ENCODE measurements at places on chromosomes 7 and 10. TPM values are rescaled to one million over a fixed set of nuclear protein-coding genes. Genes with fewer than 3 reads are reported as not detected.

Gene NCF1
- total RNA-seq = 6.8 TPM

- peak; percentile 54 for DNase-seq
These were observed 24.0 kb downstream of the CCSER2 start for GRCh38 chr10:84352251-84352842.

- no peak for DNase-seq
These were observed 660.2 kb upstream of the IGFBP3 start for GRCh38 chr7:46581268-46581667.

Gene CARD11
- total RNA-seq = 35.8 TPM

GRCh38 chr7:46209611-46210388 is 288.7 kb upstream of the IGFBP3 start:
- DNase-seq = no peak

GRCh38 chr10:109743574-109743973 is 179.7 kb downstream of the XPNPEP1 start:
- DNase-seq = no peak

DNA sequence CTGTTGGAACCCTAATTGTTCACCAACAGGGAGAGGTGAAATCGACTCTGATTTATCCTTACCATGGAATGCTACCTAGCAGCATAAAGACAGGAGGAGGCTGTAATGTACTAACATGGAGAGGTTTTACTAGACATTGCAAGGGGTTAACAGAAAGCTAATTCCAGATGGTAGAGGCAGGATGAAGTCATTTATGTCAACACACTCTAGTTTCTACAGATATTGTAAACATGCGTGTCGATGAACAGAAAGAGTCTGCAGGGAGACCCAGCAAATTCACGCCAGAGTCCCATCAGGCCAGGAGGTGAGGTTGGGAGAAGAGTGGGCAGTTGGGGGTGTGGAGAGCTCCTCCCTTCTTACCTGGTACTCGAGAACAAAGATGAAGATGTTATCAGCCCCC is 7.0 kb downstream of the NPC1L1 start:
- no peak for DNase-seq
